ENCODE measurements at places on chromosomes 7 and 10.
A peak's percentile ranks its signal among the peaks of the same experiment; 100 is the strongest.

GRCh38 chr7:47132471-47132870 is 449.4 kb downstream of the TNS3 start:
- DNase-seq: peak; percentile 34

GRCh38 chr7:28725045-28725642 is 233.0 kb downstream of the TRIL start:
- no peak for DNase-seq

DNA sequence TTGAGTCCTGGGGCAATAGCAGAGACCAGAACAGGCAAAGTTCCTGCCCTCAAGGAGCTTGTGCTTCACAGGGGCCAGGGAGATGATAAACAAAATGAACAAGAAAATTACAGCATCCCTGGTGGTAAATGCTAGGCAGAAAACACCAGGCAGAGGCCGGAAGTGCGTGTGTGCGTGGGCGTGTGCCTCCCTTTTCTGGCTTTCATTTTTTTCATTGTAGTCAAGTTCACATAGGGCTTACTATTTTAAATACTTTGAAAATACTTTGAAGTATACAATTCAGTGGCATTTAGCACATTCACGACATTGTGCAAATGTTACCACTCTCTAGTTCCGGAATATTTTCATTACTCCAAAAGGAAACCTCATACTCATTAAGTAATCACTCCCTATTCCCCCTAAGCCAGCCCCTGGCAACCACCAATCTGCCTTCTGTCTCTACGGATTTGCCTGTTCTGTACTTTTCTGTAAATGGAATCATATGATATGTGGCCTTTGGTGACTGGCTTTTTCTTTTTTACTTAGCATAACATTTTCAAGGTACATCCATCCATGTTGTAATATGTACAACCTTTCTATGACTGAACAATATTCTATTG is 88.1 kb upstream of the PDCD4 start:
- no peak for DNase-seq

- no peak for DNase-seq
Observed at GRCh38 chr10:1650542-1651269, 86.6 kb downstream of the ADARB2 start.

DNA sequence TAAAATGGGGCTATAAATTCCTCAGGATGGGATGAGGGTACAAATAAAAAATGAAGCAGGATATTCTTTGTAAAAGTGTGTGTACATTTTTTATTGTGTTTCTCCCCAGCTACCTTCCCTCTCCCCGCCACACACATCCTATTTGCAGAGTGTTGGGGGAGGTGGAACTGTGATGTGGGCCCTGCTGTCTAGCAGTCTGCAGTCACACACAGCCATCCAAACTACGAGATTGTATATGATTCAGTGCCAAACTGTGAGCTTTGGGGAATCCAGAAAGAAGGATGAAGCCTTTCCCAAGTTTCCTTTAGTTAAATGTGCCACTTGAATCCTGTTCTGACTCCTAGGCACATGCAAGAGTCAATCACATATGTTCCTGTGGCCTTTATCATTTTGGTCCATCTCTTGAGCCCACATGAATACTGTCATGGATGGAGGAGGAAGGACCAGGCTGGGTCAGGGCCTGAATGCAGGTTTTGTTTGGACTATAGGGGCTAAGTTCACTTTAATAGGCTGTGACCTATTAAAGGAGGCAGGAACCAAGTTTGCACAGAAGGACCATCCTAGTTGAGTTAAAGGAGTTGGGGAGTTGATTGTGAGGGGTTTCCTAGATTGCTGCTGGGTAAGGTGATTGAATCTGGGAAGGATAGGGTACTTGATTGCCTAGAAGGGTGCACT is 1.1 kb upstream of the SEMA4G start:
- DNase-seq: no peak

DNA sequence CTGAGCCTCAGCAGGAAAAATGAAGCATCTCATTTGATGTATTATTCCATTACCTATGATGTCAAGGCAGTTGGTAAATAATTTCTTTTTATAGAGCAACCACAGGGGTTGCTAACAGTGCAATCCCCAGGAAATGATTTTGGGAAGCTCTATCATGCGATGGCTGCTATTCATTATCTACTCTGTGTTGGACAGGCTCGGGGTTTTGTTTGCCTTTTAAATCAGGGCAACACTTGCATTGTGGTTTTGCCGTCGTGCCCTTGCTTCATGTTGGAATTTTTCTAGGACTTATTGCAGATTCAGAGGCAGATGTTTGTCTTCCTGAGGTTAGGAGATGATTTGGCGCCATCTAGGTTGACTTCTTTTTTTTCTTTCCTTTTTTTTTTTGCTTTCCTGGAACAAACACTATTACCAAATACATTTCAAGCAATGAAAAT is 128.4 kb downstream of the BICC1 start:
- peak; percentile 97 for DNase-seq

- no peak for DNase-seq
Observed at GRCh38 chr7:6271694-6272440, 557 bp downstream of the CYTH3 start.

DNA sequence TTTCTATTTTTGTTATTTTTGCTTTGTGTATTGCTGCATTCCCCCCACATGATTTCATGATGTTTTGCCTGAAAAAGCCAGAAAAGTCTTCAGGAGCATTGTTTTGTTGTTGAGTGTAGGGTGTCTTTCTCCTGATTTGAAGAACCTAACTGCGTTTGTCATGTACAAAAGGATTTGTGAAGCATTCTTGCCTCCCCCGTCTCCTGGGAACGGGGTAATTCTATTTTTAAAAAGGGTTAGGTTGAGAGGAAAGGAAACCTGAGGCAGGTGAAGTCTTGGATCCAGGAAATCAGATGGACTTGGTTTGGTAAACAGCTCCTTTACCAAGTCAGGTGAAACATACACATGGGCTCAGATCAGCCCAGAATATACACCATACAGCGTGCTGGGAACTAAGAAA is 26.0 kb upstream of the BTBD16 start:
- no peak for DNase-seq

DNA sequence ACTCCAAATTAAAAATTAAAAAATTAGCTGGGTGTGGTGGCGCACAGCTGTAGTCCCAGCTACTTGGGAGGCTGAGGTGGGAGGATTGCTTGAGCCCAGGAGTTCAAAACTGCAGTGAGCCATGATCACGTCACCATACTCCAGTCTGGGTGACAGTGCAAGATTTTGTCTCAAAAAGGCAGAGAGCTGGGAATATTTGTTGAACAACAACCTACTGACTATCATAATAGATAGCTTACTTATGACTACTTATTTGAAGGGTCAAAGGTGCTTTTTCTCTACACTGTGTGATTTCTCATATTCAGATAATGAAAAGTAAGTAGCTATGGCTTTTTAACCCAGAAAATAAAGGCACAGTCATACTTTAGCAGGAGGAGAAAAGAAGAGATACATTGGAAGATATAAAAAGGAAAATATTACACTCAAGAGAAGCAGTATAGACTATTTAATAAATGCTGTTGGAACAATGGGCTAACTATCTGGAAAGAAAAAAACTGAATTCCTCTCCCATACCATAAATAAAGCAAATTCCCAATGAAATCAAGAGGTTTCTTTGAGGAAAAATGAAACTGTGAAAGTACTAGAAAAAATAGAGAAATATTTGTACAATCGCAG is 6.7 kb downstream of the GSDME start:
- DNase-seq: no peak

- DNase-seq: no peak
Observed at GRCh38 chr7:98387544-98388226, 13.2 kb downstream of the BAIAP2L1 start.

- DNase-seq: no peak
Observed at GRCh38 chr7:131157530-131158243, 170.0 kb upstream of the MKLN1 start.

DNA sequence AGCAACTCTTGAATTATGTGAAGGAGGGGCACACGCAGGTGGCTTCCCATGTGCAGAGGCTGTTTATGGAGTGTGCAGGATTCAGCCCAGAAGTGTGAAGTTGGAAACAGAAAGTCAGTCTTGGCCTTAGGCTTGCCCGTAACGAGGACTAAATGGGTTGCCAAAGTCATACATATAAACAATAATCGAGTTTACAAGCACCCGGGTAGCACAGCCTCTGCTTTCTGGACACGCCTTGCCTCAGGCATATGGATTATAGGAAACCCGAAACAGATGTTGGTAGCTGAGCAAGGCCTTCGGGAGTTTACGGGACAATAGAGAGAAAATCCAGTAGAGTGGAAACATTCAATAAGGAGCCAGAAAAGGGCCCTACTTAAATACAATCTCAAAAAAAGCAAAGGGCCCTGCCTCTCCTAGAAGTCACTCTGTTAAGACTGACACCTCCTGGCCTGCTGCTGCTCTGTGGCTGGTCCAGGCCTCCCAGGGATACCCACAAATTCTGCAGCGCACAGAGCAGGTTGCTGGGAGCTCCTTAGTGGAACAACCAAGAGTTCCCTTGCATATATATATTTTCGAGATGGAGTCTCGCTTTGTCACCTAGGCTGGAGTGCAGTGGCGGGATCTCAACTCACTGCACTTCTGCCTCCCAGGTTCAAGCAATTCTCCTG is 48.5 kb downstream of the SMKR1 start:
- DNase-seq: peak; percentile 8

DNA sequence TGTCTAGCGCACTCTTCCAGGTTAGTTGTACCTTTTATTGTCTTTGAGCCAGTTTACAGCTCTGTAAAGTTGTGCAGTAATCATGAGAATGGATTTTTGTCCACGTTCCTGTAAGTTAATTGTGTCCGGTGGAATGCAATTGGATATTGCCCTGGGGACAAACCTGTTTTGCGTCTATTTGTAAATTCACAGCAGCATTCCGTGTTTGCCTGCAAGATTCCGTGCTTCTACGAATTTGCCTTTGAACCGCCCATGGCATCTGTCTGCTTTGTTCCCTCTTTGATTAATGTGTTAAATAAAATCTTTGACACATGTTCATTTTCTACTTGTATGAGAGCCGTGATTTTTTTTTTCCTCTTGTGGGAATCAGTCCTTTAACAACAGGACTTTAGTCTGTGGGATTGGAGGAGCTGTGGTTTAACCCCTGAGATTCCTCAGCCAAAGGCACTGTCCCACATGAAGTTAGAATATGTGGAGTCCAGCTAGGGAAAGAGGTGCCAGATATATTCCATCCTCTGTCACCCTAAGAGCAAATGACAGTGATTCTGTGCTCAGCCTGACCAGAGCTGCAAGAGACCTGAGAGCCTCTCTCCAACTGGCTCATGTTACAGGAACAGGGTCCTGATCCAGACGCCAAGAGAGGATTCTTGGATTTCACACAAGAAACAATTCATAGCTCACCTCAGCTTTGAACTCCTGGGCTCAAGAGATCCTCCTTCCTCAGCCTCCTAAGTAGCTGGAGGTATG is 126.3 kb downstream of the COL26A1 start:
- no peak for DNase-seq

- DNase-seq: no peak
Observed at GRCh38 chr7:53672681-53673080, 637.2 kb downstream of the POM121L12 start.

DNA sequence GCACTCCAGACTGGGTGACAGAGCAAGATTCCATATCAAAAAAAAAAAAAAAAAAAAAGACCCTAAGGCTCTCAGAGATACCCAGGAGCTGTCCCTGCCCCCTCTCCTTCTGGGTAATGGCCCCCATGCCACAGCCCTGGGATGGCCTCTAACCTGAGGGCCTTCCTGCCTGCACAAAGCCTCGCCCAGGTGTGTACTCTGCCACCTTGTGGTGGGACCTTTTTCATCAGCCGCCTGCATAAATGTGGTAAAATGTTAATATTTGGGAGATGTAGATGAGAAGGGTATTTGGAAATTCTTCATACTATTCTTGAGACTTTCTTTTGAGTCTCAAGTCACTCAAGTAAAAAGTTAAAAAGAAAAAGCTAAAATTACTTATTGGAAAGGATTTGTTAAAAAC is 46.3 kb upstream of the RNF216 start:
- DNase-seq: peak; percentile 9

DNA sequence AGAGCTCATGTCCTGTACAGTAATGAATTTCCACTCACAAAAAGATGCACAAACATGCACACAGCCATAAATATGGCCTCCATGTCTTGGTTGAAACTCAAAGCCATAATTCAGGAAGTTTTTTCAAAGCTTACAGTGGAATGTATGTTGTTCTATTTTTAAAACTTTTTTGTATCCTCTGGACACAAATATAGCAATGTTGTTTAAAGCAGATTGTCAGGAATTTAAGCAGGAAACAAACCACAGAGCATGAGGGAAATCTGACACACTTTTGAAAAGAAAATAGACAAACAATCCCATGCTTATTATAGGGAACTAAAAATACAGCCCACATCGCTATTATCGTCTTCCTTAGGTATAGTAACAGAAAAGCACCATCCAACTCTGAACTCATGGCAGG is 21.5 kb downstream of the LRRN3 start:
- peak; percentile 55 for DNase-seq

DNA sequence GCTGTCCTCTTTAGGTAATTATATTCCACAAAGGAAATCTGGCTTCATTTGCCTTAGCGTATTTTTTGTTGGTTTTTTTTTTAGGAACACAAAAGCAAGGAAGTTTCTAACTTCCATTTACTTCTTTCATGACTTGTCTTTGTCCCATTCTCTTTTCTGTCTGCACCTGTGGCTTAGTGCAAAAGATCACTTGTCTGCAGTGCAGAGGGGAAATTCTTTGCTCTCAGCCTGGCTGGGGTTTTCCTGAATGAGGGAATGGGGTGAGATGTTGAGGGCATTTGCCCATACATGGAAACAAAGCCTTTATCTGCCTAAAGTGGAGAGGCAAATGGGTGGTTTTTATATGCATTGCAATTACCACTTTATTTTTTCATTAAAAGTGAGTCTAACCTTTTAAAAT is 361.1 kb upstream of the IGFBP3 start:
- no peak for DNase-seq

- DNase-seq: no peak
Observed at GRCh38 chr10:99869581-99870122, 87.2 kb downstream of the ABCC2 start.

- DNase-seq: no peak
Observed at GRCh38 chr10:77925795-77926565, 575 bp downstream of the DLG5 start.

DNA sequence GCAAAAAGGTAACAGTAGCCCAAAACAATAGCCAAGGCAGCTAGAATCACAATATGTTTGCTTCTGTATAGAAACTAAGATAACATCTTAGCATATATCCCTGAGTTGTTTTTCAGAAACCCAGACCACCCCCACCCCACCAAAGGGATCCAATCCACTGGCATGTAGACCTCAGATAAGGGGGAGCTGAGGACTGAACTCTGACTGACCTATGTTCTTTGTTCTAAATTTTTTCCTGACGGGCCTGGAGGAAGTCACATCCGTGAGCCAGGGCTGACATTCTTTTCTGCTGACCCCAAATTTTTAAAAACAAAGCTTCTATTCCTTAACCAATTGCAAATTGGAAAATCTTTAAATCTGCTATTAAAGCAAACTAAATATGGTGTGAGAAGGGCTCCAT is 493.9 kb upstream of the IGFBP3 start:
- DNase-seq: no peak

DNA sequence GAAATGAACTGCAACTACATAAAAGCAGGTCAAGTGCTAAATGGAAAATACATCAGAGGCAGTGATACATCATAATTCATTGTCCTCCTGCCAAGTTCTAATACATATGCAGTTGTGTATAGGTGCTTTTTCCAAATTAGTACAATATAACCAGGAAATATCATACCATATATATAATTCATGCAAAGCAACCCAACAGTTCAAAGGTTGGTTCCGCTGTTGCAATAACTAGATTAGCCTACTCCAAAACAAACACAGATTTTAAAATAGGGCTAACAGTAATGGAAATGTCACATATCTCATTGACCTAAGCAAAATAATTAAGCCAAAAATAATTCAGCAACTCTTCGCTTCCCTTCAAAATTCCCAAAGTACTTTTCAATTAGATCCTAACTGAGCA is 88.9 kb upstream of the NEBL start:
- no peak for DNase-seq

GRCh38 chr7:73901823-73902597 is 41.1 kb downstream of the TMEM270 start:
- no peak for DNase-seq

Data from fibroblast of skin of scalp (primary cell).